Bronchial epithelial cell (primary cell): ENCODE measurements at places on chromosomes 11 and 22. TPM values are rescaled to one million over a fixed set of nuclear protein-coding genes. Genes with fewer than 3 reads are reported as not detected.

DNA sequence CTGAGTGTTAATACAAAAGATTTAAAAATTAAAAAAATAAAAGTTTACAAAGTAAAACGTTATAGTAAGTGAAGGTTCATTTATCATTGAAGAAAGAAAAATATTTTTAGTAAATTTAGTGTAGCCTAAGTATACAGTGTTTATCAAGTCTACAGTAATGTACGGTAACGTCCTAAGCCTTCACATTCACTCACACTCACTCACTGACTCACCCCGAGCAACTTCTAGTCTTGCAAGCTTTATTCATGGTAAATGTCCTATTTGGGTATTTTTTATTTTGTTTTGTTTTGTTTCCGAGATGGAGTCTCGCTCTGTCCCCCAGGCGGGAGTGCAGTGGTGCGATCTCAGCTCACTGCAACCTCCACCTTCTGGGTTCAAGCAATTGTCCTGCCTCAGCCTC lies 8.8 kb downstream of the CASTOR1 start:
- no peak for DNase-seq

The DRICH1 gene
- total RNA-seq = 0.38 TPM in 1 of 2 replicates, not detected in the other

- no peak for DNase-seq
Observed at GRCh38 chr11:43523632-43524031, 156.9 kb upstream of the HSD17B12 start.

DNA sequence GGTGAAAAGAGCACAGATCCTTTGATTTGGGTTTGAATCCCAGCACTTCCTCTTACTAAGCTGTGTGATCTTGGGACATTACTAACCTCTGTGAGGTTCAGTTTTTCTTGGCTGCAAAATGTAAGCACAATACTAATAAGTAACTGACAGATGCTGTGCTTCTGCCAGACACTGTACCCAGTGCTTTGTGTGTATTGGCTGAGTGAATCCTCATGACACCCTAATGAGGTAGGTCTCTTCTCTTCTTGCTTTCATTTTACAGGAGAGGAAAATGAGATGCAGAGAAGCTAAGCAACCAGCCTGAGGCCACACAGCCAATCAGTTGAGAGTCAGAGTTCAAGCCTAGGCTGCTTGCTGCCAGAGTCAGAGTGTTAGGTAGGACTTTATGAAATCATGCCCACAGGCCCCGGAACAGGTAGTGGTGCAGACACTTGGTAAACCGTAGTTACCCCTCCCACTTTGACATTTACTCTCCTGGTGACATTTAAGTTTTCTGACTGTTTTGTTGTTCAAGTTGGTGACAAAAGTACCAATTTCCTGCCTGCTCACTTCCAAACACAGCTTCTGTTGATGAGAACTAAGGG lies 21.2 kb downstream of the PTPRJ start:
- no peak for DNase-seq

GRCh38 chr11:75338516-75339208 lies 12.8 kb downstream of the ARRB1 start:
- DNase-seq = peak; percentile 25

GRCh38 chr11:115629456-115630015 lies 125.3 kb upstream of the CADM1 start:
- DNase-seq = no peak

The SORL1 gene
- 11.3 and 15.7 TPM in 2 replicates for total RNA-seq

DNA sequence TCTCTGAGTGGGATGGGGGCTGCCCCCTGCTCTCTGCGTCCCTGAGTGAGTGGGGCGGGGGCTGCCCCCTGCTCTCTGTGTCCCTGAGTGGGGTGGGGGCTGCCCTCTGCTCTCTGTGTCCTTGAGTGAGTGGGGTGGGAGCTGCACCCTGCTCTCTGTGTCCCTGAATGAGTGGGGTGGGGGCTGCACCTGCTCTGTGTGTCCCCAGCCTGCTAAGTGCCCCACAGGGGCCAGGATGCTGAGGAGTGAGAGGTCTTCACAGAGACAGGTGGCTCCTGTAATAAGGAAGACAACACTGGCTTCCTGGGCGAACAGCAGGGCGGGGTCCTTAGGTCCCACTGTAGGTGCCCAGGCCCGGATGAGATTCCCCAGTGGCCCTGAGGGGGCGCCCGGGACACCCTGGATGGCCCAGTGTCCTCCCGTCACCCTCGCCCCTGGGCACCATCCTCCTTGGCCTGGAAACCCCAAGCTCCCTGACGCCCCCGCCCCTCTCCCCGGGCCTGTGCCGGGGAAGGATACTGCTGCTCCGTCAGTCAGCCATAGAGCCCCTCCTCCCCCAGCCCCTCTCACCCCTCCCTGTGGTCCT lies 3.8 kb upstream of the CCDC188 start:
- no peak for DNase-seq

DNA sequence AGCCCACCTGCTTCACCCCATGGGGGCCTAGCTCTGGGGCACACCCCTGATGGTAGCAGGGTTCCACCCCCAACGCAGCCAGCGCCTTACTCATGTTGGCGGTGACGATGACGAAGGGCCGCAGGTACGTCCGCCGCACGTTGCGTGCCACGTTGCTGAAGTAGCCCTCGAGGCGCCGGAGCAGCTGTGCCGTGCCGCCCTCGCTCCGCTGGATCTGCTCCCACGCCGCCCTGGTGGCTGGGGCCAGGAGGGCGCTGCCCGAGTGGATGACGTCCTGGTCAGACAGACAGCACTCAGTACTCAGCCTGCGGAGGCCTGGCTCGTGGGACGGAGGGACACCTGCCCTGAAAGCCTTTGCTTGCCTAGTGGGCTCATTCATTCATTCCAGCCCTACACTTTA lies 50.8 kb downstream of the TRMU start:
- DNase-seq = no peak

DNA sequence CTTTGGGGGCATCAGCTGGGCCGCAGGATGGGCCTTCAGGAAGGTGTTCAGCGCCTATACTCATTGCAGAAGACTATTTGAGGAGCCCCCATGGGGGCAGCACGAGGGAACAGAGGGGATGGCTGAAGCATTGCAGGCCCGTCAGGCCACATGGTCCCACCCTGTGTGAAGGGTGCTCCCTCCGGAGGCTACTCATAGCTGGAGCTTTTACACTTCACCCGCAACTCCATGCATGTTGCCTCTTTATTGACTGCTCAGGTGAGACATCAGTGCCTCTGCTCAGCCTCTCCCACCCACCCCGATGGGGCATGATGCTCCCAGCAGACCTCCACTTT lies 1500.9 kb downstream of the TBC1D22A start:
- no peak for DNase-seq

DNA sequence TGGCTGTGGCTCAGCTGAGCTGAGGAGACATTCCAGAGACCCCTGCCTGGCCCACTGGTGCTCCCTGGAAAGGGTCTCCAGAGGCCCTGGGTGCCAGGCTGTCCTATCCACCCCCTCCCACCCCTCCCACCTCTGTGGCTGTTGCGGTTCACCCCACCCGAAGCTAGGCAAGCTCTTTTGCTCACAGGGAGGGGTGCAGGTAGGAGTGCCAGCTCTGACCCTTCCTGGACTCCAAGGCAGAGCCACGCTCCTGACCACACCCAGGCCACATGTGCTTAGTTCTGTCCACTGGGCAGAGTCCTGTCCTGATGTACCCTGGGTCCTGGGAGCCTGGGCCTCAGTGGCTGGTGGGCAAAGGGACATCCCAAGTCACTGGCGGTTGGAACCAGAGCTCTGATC lies 16.4 kb downstream of the IL17REL start:
- no peak for DNase-seq

DNA sequence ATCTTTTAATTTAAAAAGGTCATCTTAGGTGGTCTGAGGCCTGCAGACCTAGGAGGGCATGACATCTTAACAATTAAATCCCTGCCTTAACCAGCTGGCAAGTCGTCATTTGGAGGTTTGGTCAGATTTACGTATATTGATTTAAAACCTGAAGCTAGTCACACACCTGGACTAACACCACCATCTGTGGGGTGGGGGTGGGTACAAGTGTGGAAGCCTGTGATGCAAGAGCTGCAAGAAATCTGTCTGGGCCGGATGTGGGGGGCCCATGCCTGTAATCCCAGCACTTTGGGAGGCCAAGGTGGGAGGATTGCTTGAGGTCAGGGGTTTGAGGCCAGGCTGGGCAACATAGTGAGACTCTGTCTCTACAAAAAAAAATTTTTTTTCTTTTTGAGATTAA lies 11.6 kb downstream of the CCDC87 start:
- no peak for DNase-seq

- DNase-seq = peak; percentile 38
Observed at GRCh38 chr11:35216962-35217678, 78.1 kb downstream of the CD44 start.

GRCh38 chr11:121613724-121614123 lies 161.0 kb upstream of the SORL1-AS1 start:
- DNase-seq = no peak

- peak; percentile 53 for DNase-seq
Observed at GRCh38 chr11:112610996-112611750, 350.0 kb upstream of the NCAM1 start.

The ESAM gene
- not detected in 2 replicates for total RNA-seq

DNA sequence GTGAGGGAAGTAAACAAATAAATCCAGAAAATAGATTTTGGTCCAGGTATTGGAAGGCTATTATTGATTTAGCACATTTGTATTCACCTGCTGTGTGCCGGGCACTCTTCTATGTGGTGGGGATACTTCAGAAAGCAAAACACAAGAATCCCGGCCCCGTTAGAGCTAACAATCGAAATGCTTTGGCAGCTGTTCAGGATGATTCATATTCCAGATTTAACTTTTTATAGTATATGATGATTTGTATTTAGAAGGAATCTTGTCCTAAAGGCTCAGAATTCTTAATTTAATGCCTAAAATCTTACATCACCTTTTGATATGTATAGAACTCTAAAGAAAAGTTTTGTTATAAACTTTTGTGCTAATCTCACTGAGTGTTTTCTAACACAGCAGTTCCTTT lies 28.0 kb downstream of the ZC3H12C start:
- peak; percentile 49 for DNase-seq

DNA sequence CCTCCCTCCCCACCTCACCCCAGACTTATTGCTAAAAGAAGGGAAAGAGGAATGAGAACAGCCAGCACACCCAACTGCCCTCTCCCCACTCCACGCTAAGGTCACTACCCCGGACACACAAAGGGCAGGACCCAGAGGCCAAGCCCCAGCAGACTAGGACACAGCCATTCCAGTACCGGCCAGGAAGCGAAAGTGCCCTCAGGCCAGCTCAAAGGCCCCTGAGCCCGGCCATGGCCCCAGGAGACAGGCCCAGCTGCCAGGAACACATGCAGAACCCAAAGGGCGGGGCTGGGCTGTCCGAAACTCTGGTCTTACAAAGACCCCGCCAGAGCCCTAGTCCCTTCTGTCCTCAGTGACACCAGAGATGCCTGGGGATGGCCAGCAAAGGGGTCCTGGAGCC lies 5.5 kb downstream of the RCOR2 start:
- no peak for DNase-seq

DNA sequence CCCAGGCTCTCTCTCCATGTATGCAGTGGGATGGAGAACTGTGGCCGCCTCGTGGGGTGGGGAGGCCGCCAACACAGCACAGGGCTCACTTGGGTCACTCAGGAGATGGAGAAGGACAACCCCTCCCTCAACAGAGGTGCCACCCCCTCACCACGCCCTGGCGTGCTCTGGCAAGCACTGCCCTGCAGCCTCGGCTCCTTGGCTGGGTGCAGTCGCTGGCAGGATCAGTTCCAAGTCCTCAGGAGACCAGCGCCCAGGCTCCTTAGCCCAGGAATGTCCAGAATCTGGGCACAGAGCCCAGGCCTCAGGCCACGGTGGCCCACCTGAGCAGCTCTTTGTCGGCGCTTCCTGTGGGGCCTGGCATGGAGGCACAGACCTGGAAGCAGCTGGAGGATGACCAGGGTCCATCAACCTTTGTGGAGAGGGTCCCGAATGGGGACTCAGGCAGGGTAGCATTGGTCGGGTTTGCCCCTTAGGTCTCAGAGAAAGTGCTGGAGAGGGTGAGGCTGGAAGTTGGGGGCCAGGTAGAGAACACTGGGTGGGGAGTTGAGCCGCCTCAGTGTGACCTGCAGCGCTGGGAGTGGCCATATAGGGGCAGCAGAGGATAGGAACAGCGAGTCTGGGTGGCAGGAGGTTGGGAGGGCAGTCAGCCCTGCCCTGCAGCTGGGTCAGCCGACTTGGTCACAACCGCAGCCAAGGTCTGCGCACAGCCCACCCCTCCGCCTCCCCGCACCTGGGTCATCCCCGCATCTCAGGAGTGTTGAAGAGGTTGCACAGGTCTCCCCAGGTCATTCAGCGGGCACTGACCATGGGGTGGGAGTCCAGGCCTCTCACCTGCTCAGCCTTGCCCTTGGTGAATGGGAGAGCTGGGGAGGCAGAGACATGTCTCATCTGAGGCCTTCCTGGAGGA lies 8.2 kb downstream of the SUSD2 start:
- peak; percentile 38 for DNase-seq

DNA sequence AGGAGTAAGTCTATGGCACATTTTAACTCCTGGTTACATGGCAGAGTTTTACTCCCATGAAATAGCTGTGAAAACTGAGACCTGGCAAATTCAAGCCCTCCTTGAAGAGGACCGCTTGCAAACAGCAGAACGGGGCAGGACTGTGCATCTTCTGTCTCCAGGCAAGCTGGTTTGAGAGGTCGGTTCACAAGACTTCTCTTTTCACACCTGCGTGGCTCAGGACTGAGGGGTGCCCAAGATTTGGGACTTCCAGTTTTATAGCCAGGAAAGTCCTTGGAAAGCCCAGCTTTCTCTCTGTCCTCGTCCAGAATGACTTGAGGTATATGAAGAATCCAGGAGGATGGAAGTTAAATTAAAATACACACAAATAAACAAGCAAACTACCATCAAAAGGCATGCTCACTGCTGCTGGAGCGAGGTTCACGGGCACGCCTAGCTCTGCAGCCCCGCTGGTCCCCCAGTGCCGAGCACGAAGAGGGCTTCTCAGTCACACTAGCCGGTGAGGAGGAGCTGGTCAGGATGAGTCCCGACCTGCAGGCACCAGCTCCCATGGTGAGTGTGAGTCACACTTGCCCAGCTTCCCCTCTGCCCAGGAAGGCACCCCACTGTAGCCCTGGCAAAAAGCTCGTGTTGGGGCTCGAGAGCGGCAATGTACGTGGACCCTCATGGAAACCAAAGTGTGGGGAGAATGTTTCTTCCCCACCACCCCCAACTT lies 1382.4 kb downstream of the BRD1 start:
- DNase-seq = peak; percentile 1

DNA sequence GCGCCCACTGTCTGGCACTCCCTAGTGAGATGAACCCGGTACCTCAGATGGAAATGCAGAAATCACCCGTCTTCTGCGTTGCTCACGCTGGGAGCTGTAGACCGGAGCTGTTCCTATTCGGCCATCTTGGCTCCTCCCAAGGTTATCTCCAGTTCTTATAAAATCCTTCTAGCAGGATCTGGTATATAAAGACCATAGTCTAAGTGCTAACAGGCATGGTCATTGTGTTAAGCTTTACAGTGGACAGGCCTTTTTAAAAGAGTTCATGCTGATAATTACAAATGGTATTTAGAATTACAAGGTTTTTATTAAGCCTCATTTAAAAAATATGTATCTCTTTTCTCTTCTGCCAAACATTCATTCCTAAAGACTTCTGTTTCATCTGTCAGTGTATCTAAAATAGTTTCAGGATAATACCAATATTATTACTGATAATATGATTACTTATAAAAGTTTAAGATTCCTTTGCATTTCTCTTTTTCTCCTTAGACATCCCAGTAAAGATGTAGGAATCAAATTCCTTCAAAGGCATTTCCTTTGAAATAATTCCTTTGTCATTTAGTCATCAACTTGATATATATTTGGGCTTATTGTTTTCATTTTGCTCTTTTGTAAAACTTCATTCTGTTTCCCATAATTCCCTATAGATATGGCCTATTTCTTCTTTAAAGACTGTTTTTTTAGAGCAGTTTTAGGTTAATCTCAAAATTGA lies 20.7 kb downstream of the DDX10 start:
- no peak for DNase-seq
